ENCODE measurements at places on chromosomes 3 and 15.

GRCh38 chr3:60339304-60339703, 911.9 kb downstream of the FHIT start:
- no peak for DNase-seq

GRCh38 chr3:158337110-158337509, 227.2 kb downstream of the RSRC1 start:
- DNase-seq, result no peak

DNA sequence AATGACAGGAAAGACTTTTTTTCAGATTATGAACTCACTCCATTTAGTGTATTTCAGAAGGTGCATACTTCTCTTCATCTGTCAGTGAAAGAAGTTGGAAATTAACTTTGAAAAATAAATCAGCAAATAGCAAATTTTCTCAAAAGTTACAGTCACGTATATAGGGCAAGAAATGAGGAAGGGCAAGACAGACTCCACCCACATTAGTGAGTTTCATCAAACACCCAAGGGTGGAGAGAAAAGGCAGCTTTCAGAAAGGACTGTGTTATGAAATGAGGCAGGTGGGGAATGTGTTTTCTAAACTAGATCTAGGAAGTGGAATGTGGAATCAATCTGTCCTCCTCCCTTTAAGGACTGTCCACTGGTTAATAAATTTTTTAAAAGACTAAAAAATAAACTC, 2.9 kb downstream of the SLC22A13 start:
- DNase-seq, result no peak

DNA sequence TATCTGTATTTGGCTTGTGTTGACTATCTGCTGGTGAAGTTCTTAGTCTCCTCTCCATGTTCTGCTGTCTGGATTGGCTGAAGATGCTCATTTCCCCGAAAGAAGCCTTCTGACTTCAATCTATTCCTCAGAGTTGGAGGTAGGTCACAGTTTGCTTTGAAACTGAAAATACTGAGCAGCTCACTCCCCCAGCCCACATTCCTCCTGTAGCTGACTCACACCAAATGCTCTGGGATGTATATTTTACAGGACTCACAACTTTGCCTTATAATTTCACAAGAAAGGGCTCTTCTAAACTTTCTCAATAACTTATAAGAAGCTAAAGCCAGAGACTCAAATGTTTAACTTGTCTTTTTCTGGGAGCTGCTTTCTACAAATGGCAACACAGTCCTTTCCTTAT, 36.3 kb upstream of the SNX4 start:
- no peak for DNase-seq

DNA sequence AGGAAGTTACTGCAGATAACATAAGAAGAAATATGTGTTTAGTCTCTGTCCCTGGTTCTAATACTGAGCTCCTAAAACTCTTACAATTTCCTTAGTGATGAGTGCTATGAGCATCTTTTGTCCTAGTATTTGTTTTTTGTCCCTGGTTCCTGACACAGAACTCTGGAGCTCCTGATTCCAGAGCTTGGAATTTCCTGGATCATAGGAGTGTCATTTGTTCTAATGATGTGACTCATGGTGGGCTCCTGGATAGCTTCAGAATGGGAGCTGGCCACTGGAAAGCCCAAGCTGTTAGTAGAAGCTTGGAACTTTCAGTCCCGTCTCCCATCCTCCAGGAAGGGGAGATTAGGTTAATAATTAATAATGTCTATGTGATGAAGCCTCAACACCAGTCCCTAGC, 98.2 kb downstream of the CNTN6 start:
- no peak for DNase-seq

DNA sequence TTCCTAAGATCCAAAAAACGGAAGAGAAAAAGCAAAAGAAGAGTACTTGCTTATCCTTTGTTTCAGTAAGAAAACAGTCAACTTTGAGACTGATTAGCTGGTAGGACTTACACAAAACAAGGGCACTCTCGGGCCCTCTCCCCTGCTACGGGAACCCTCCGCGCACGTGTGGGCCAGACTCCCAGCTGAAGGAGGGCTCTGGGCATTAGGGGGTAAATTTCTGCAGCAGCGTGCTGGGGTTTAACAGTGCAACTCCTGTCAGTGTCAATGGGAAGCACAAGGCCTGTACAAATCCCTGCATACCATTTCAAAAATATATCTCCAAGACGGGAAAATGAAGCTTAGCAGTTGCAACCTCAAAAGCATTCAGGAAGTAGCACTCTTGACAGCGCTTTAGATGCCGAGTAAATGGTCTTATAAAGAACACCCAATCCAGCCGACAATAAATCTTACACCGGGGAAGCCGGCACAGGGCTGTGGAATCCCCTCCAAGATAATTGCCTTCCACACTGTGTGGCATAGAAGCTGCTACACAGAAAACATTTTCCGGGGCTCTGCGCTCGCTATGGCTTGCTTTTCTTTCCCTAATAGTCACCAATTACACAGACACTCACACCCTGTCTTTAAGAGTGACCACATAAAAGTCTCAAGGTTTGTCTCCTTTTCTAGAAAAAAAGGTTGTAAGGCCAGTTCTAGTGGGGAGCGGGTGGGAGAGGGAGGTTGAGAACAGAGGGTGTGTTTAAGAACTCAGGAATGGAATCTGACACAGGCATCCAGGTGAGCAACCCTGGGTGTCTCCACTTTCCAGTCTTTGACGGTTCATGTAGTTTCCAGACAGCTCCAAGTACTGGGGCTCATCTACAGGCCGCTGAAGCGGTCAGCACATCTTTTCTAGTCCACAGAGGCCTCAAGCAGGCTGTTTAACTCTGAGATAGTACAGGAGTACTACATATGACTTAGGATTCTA, 512.7 kb downstream of the FOXP1 start:
- no peak for DNase-seq

GRCh38 chr15:33526532-33526931, 215.8 kb downstream of the RYR3 start:
- DNase-seq, result no peak
